Kasumi-1 (cell line): ENCODE measurements at places on chromosomes 3 and 15.

DNA sequence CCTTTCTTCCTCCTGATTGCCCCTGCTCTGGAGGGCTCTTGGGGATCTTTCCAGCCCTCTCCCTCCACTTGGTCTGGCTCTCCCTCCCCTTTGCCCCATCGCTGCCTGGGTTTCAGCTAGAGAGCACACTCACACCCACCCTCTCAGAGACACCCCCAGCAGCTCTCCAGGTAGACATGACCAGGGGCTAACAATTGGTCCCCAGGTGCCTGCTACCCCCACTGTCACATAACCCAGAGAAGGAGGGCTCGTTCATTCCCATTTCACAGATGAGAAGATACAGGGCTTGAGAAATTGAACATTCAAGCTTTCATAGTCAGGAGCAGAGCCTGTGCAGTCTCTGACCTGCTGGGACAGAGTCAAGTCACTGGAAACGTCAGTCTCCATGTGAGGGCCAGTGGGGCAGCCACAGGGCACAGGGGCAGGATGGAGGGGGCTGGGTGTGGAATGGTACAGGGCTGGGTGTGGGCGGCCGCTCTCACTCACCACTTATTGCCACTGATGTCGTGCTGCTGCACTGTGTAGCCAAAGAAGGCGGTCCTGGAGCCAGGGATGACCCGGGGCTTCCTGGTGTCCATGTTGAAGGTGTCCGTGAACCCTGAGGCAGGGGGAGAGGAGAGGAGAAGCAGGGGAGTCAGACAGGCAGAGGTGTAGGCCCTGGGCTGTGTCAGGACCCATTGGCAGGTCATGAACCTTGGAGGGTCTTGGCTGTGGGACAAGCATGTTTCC is 29.4 kb downstream of the ITGA11 start:
- no peak for DNase-seq

- no peak for DNase-seq
These were observed 25.4 kb upstream of the CDV3 start for GRCh38 chr3:133548090-133548489.

GRCh38 chr3:155079746-155080487 is at the start of gene MME:
MME (plus strand) TSS chr3:155080319; CDS start chr3:155084168, 3,849 bp downstream.
- DNase-seq, result no peak

DNA sequence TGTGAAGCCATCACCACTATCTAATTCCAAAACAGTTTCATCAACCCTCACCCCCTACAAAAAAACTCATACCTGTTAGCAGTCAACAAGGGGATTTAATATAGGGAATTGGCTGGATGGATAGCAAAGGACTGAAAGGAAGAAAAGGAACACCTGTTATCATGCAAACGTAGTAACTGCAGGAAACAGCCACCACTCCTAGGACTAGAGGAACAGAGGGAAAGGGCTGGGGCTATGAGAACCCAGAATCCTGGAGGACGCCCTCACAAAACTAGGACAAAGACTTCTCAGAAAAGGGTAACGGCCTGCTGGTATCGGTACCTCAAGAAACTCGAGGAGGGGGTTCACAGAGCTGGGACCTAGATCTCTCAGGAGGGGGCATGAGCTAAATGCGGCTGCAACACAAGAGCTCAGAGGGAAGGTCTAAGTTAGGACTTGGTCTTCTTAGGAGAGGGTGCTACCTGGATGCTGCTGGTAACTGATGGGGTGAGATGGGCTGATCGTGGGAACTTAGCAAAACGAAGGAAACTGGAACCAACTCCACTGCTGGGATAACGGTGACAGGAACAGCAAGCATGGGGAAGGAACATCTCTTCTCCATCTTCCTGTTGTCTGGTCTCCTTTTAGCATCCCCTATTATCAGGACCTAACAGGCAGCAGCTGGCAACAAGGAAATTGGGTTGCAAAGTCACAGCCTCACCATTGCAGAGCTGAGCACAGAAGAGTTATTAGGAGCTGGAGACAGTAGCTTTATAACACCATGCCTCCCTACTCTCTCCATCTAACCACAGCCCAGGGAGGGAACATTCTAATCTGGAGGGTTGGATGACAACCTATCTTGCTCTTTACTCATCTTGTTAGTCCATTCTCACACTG is 147.7 kb downstream of the UACA start:
- DNase-seq, result no peak

- DNase-seq, result no peak
These were observed 56.5 kb downstream of the RAB7A start for GRCh38 chr3:128782282-128783146.

DNA sequence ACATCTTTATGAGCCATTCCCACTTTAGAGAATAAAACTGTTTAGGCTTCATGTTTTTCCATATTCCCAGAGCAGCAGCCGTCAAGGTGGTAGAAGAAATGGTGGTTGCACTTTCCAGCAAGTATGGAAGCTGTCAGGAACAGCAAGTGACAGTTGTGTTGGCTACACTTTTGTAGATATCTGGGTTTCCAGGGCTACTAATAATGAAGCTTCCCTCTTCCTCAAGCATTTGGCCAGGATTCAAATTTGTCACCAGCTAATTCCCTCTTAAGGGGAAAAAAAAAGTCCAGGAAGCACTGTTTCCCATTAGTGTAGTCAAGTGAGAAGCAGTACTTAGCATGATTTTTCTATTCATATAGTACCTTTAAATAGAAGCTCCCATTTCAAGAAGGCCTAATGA is 252.8 kb downstream of the IGSF11 start:
- DNase-seq, result no peak

GRCh38 chr15:101349047-101349951 is 54.3 kb upstream of the SNRPA1 start:
- DNase-seq, result no peak

DNA sequence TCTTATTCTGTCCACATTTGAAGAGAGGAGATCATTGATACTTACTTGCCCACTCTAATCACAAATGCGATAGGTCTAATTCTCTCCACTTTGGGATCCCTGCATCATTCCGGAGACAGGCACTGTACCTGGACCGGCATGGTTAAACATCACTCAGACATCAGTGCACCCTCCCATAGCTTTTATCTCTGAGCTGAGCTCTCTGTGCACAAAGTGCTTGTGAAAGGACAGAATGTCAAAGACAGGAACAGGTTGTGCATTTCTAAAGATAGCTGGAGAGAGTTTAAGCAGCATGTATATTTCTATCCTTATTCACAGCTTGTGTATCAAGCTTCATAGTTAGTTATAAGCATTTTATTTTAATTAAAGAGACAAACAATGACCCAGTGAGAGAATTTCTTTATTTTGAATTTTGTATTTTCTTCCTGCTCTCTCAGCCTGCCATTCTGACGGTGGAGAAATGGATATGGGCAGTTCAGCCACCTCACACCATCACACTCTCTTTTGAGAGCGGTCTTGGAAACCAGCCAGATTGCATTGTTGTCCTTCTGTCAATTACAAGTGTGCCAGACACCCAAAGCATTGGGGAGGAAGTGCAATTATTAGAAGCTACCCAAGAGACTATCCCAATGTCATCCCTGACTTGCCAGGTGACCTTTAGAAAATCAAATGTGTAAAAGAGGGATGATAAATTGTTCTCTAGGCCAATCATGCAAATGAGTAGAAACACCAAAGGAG is 65.2 kb upstream of the CHL1 start:
- no peak for DNase-seq

DNA sequence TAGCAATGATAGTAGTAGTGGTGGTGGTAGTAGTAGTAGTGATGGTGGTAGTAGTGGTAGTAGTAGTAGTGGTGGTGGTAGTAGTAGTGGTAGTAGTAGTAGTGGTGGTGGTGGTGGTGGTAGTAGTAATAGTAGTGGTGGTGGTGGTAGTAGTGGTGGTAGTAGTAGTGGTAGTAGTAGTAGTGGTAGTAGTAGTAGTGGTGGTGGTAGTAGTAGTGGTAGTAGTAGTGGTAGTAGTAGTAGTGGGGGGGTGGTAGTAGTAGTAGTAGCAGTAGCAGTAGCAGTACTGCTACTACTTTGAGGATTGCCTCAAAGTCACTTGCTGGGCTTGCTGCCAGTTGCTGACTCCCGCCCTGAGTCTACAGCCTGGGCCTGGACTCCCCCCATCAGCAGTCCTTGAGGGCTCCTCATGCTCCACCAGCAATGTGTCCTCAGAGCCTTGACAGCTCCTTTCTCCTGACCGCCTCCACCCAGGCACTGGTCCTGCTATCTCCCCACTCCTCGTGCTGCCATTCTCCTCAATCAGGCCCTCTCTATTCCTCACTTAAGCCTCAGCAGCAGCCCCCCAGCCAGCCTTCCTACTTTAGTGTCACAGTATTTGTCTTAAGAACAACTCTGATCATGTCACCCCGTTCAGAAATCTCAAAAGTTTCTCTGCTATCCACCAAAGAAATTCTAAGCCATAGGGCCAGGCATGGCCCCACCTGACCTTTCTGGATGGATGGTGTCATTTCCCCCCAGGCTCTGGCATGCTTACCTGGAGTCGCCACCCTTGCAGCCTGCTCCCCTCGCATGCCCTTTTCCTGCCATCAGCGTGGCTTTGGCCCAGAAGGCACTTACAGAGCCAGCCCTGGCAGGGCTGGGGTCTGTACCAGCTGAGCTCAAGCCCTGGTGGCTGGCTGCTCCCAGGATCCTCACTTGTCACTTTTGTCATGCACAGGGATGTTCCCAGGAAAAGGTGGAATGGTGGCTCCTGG is 45.6 kb downstream of the DLEC1 start:
- no peak for DNase-seq

DNA sequence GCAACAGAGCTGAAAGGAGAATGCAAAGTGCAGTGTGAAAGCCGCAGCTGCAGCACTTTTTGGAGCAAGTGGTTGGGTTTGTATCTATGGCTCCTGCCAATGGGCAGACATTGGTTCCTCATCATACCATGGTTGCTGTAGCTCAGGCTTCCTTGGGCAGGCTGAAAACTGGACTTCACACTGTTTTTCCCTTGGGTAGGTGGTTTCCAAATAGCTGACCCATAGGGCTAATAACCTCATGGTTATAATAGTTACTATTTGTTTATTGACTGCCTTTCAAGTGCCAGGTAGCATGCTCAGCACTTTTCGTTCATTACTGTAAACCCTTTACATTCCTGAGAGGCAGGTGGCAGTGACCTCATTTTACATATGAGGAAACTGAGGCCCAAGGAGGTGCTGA is 4.5 kb downstream of the CGNL1 start:
- DNase-seq, result no peak

DNA sequence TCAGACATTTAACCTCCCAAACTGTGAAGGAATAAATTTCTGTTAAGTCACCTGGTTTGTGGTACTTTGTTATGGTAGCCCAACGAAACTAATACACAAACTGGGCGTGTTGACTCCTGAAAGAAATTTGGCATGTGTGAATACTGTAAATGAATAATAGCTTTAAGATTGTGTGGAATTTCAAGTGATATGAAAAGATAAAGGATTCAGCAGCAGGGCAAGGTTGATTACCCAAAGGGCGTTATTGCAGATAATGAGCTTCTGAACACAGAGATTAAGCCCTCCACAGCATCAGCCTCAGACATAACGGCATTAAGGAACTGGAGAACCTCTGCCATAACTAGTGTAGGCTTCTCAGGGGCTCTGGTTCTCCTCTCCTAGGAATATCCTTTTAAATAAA is 451.5 kb upstream of the NECTIN3 start:
- DNase-seq, result no peak

DNA sequence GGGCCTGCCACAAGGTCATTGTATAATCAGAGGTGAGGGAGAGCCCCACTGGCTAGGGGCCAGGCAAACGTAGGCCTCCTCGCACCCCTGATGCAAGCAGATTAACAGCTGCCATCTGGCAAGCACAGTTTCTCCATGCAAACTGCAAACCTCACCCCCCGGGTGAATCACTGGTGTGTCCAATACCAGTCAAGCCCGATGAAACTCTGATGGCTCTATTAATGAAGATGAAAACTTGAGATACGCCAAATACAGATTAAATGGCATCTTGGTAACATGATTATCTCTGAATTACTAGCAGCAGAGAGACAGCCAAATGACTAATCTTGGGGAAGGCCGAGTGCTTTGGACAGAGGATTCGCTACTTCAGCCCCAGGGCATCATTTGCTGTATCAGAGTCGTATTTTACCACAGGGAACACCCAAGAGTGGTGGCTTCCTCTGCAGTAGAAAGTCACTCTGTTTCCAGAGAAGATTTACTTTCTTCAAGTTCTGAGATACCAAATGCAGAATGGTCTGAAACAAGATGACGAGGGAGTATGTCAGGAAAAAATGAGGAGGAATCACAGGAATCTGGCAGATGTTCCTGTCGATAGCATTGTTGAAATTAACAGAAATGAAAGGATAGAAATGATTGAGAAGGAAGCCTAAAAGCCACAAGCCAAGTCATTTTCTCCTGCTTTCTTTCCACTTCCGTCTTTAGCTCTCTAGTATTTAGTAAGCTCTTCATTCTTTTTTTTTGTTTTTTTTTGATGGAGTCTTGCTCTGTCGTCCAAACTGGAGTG is 96.2 kb upstream of the NR2F2 start:
- no peak for DNase-seq

DNA sequence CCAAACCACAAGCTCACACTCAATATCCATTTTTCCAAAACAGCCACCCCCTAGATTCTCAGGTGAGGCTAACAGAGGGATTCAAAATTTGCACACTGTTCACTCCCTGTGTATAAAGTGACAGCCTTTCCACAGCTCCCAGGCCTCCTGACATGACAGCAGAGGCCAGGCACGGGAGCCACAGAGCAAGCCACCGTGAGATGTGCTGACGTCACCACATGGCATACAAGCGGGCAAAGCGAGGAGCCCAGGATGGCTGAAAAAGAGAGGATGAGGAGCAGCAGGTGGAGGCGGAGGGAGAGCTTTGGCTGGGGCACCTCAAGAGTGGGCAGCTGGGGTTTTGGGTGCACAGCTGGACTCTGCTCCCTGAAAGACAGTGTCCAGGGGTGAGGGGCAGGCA is 27.1 kb downstream of the EHD4 start:
- no peak for DNase-seq

DNA sequence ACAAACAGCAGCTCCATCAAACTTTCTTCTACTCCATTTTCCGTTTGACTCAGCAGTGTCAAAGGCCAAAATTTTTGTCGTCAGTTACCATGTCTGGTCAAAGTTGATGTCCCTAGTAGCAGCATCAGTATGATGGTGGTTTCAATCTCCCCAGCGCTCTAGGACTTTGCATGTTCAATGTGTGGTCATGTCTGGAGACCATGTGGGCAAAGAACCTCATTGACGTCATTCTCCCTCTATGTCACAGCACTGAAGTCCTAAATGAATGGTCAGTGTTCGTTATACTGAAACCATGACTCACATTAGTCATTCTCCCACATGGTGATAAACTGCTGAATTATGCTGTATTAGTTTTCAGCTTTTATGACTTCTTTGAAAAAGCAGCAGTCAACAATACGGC is 23.2 kb downstream of the SHC4 start:
- no peak for DNase-seq
